Ureter (tissue), 1 donor: ENCODE measurements at places on chromosomes 16 and 17.

DNA sequence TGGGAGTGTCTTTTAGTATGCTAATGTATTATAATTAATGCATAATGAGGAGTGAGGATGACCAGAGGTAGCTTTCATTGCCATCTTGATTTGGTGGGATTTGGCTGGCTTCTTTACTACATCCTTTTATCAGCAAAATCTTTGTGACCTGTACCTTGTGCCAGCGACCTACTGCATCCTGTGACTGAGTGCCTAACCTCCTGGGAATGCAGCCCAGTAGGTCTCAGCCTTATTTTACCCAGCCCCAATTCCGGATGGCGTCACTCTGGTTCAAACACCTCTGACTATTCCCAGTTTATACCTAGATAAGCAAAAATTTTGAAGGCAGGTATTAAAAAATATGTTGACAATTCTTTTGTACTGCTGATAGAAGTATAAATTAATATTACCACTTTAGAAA is 10.5 kb upstream of the BLMH start:
- no peak for DNase-seq

DNA sequence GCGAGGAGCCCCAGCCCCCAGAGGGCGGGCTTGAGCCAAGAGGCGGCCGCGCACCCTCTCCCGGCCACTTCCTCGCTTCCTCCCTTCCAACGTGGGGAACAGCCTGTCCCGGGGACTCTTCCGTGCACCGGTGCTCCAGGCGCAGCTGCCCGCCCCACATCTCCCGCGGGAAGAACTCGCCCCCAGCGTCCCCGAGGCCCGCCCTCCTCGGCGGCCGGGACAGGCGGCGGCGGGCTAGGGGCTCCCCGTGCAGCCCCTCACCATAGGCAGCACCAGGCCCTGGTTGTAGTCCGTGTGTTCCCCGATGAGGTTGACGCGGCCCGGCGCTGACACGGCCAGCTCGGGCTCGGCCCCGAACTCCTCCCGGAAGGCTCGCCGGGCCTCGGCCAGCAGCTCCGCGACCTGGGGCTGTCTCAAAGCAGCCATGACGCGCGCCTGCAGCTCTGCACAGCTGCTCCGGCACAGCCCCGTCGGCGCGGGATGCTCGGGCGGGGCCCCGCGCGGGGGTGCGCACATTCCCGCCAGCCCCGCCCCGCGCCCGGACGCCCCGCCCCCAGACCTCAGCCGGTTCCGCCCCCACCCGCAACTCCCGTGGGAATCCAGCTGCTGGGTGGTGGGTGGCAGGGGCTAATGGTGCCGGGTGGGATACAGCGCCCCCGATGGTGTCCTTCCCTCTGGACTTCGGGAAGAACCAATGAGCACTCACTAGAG is at the start of gene GALK1:
TSS of gene GALK1 (minus strand) at position 482 of the 711 bp plus-strand sequence. CDS start at position 426, 56 bp downstream.
- peak; percentile 77 for DNase-seq

GRCh38 chr17:48394821-48395220 is 35.2 kb downstream of the SKAP1 start:
- no peak for DNase-seq

GRCh38 chr16:50271148-50272041 is 5.0 kb downstream of the ADCY7 start:
- no peak for DNase-seq

GRCh38 chr17:8249621-8250500 is 772 bp downstream of the PFAS start:
- no peak for DNase-seq

- DNase-seq, result no peak
Observed at GRCh38 chr16:17469011-17469740, 1.6 kb downstream of the XYLT1 start.

DNA sequence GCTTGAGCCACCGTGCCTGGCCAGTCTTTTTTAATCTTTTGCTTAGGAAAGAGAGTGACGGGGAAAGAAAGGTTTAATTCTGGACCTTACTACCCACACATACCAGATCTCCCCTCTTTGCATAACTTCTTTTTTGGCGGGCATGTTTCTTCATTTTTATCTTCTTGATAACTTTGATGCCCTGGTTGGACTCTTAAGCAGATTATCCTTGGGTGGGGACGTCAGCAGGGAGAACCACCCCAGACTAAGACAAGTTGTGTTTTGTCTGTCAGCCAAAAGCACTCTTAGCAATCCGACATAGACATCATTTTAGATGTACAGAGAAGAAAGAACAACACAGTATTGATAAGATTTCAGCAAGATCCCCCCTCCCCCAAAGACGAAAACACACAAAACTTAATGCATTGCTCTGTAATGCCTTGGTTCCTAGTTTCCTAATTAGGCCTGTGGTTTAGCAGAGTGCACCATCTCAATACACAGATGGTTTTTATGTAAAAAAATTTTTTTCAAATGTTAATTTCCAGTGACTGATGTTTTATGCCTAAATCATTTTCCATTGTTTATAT is 99.9 kb downstream of the MSI2 start:
- DNase-seq, result no peak
